ENCODE measurements at places on chromosomes 12 and 14.

- no peak for DNase-seq
Measured at GRCh38 chr14:47346849-47347248, 328.6 kb downstream of the MDGA2 start.

GRCh38 chr14:106010783-106011182 is 484.4 kb downstream of the TMEM121 start:
- DNase-seq: no peak

DNA sequence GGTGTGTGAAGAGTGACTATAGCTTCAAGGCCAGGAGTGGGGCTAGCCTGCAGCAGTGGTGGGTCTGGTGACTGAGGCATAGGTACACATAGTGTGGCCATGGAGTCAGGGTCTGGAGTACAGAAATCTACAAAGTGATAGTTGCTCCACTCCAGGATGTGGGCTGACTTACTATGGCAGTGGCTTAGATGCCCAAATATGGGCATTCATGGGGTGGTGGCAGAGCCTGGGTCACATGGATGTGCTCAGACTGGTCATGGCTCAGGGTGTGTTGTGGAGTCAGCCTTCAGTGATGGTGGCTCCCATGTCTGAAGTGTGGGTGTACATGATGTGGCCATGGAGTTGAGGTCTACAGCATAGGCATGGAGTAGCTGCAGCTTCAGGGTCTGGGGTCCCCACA is 27.3 kb downstream of the CLEC6A start:
- DNase-seq: peak; percentile 36

DNA sequence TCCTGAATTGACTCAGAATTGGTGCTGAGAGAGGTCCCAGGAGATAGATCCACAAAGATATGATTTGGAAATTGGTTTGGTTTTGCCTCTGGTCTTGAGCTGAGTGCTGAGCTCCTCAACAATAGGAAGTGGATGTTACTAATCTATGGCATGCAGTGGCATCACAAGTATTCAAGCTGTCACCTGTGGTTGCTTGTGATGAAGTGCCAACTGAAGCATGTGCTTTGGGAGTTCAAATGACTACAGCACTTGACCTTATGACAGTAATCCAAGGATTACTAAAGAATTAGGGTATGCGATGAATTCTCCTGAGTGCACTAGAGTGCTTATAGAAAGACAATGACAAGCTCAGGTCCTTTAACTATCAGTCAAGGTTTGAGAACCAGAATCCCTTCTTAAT is 406.2 kb downstream of the NOVA1 start:
- DNase-seq: no peak

DNA sequence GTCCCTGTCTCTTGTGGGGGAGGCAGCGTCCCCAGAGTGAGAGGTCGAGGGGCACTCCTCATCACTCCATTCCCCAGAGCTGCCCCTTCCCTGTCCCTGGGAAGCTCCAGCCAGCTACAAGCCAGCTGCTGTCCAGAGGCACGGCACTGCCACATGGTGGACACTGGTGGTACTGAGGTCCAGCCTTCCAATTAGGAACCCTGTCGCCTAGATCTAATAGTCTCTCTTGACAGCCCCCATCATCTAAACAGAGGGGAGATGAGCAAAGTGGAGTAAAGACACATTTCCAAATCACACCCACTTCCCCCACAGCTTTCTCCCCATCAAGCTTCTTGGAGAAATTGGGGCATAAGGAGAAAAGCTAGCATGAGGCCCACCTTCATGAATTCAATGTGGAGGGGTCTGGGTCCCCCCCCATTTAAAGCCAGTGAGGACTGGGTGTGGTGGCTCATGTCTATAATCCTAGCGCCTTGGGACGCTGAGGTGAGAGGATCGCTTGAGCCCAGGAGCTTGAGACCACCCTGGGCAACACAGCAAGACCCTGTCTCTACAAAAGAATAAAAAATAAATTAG is 2.1 kb upstream of the INHBE start:
- DNase-seq: peak; percentile 81

DNA sequence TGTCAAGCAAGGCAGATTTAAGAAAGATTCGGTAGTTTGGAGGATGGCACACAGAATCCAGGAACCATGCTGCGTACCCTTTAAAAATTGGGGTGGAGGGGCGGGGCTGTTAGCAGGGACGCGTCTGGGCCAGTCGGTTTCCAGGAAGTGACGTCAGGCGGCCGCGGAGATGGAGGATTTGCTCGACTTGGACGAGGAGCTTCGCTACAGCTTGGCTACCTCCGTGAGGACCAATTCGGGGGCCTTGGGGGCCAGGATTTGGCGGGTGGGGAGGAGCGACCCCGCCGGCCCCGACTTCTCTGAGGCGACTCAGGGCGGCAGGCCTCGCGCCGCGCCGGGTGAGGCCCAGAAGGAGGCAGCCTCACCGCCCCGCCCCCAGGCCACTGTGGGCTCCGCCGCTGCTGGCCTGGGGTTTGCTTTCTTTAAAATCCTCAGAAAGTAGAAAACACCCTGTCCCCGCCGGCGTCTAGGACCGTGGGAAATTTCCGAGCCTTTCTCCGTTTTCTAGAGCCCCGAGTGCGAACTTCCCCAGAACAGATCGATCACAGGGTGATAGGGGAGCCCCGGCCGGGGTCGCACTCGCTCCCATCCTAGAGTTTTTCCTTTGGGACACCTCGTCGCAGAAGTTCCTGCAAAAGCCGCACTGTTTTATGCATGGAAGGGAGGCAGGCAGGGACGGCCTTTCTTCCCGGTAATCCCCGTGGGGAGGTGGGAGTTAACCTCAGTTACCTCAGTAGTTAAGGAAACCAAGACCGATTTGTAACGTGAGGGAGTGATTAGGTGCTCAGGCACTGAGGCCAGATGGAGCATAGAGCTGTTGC is at the start of gene IFT43:
Gene IFT43, plus strand, starts transcription at position 146 of the 821 bp plus-strand sequence. Its CDS starts 24 bp downstream, at position 170.
- peak; percentile 97 for DNase-seq
